ENCODE measurements at places on chromosomes 7 and 10.
A peak's percentile ranks its signal among the peaks of the same experiment; 100 is the strongest.

GRCh38 chr10:113609704-113610108 lies 54.1 kb downstream of the NRAP start:
- no peak for DNase-seq

DNA sequence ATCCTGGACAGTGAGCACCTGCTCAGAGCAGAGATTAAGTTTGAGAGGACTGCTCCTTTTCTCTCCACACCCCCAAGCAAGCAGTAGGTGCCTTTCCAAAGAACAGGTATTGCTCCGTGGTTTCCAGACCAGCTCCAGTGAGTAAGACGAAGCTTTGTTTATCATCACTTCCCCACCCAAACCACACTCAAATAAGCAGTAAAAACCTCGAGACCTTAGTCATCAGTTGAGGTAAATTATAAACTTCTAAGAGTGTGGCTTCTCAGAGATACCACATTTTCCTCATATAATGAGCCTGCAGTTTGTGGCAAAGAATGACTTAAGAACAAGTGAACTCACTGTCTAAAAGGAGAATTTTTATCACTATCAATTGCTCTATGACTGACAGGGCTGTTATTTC lies 50.0 kb upstream of the GRB10 start:
- DNase-seq: no peak

DNA sequence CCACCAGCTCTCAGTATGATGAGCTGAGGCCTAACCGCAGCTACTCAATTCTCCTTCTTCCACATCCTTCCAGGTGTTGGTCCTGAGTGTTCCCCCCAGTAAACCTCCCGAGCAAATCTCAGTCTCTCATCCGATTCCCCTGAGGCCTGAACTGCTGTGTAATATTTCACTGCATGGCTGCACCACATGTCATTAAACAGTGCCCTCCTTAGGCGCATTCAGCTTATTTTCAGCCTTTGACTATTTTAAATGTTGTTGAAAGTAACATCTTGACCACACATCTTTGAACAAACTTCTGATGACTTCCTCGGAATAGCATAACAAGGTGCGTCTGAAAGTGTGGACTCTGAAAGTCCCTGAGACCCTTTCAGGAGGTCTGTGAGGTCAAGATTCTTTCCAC lies 62.8 kb upstream of the NPS start:
- DNase-seq: no peak

DNA sequence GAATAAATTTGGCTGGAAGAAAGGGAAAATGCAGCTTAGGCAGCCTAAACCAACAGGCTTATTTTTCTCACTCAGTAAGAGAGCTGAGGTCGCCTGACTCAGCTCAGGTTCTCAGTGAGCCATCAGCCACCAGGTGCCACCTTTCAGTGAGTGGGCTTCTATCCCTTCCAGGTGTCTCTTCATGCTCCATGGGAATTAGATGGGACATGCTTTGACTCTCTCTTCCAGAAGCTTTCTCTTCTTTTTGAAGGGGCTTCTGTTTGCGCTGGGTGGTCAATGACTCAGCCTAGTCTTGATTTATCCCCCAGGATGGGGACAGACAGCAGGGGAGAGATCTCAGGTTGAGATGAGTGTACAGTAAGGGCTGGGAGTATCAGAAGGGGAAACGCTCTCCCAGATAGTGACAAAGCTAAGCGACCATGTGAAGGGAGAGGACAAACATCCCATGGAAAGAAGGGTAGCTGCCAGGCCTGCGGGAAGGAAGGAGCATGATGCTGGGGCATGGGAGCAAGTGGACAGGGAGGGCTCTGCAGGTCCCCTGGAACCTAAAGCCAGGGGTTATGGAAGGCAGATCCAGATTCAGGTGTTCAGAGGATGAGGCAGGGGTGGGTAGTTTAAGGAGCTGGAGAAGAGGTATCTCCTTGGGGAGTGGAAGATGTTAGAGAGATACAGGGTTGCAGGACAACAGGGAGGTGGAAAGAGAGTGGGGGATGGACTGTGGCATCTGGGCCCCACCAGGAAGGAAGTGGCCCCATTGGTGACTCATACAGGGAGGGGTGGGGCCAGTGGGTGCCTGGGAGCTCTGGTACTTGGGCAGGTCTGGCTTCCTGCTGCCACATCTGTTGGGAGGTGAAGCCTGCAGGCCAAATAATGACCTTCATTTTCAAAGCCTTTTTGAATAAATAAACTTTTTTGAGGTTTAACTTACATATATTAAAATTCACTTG lies 32.5 kb downstream of the OGDH start:
- peak; percentile 48 for DNase-seq

- DNase-seq: no peak
These were observed 2.6 kb upstream of the DLX6 start for GRCh38 chr7:97002555-97003261.

DNA sequence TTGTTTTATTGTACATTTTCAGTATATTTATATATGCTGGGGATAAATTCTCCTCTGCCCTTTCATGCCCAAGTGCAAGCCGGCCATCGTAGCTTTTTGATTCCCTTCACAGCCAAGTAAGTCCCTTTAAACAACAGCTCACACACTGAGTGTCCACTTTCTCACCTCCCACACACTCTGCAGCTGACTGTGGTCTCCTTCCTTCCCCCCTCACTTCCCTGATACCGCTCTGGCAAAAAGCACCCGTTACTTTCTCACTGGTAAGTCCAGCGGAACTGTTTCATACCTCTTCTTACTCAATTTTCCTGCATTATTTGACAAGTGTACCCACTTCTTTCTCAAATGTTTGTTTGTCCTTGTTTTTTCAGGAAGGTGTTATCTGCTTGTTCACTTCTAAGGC lies 35.2 kb downstream of the MGAM start:
- no peak for DNase-seq

GRCh38 chr7:125567686-125568085 lies 638.1 kb upstream of the POT1 start:
- DNase-seq: no peak

DNA sequence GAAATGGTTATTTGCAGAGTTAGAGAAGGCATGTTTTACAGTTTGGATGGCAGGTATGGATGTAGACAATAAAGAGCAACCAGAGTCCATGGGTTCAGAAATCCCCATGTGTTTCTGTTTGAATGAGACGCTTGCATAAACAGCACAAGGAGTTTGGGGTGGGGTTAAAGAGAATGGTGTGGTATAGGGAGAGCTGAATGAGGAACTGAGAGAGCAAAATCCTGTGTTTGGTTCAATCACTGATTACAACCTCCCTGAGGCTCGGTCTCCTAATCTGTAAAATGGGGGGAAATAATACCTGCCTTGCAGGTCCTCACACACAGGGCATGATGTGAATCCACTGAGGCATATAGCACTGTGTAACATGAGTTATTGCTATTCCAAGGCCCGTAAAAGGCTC lies 23.7 kb downstream of the CAV1 start:
- DNase-seq: no peak

DNA sequence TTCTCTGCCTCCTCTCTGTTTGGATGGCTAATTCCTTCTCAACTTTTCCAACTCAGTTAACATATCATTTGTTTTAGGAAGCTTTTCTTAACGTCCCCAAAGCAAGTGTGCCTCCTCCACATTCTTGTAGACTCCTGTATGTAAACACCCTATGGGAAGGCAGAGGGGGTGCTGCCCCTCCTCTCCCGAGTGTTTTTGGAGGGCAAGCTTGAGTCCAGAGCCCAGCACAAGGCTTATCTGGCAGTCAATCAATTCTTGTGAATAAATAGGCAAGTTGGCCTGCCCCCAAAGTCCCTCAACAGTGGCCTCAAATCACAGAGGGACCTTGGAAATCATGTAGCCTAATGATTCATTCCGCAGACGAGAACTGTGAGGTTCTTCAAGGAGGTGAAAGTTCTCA lies 305.6 kb downstream of the RPS24 start:
- no peak for DNase-seq

DNA sequence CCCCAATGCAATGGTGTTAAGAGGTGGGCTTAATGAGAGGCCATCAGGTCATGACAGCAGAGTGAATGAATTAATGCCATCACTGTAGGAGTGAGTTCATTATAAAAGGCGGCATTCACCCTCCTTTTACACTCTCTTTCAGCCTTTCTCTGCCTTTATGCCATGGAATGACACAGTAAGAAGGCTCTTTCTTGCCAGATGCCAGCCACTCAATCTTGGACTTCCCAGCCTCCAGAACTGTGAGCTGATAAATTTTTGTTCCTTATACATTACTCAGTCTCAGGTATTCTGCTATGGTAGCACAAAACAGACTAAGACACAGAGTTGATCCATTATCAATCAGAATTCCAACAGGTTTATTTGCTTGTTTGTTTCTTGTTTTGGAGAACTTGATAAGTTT lies 3.2 kb downstream of the TCAF1 start:
- no peak for DNase-seq

DNA sequence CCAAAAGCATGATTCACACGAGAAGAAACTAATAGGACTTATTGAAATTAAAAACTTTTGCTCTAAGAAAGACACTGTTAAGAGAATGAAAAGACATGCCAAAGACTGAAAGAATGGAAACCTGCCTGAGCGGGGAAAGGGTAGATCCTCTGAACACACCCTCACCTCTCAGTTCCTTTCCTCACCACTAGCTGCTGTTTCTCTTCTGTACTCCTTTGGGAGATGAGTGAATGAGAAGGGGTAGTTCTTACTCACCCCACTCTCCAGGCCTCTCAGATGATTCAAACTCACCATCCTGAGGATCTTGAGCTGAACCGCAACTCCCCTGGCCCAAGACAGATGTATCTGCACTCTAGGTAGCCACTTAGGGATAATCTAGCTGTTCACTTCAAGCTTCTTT lies 41.9 kb downstream of the IQUB start:
- DNase-seq: peak; percentile 4

GRCh38 chr10:391847-392704 lies 256.8 kb downstream of the ZMYND11 start:
- no peak for DNase-seq

- DNase-seq: no peak
These were observed 478.1 kb downstream of the AUTS2 start for GRCh38 chr7:70076325-70076724.

DNA sequence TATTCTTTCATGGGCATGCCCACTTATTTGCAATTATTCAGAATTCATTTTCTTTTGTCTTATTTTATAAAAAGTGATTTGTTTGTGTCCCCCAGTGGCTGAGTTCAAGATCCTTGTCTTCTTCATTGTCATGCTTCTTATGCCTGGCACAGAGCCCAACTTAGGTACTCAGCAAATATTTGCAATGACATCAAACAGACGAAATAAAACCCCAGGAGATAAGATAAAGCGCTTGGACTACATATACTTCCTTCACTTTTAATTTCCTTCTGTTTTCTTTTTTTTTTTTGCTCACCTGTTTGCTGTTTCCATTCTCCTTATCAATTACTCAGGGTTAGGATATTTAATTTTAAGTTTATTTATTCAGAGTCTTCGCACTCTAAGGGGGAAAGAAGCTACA lies 225.0 kb downstream of the SDHAF3 start:
- peak; percentile 22 for DNase-seq

- no peak for DNase-seq
These were observed 48.8 kb downstream of the SH3PXD2A start for GRCh38 chr10:103806395-103807187.

DNA sequence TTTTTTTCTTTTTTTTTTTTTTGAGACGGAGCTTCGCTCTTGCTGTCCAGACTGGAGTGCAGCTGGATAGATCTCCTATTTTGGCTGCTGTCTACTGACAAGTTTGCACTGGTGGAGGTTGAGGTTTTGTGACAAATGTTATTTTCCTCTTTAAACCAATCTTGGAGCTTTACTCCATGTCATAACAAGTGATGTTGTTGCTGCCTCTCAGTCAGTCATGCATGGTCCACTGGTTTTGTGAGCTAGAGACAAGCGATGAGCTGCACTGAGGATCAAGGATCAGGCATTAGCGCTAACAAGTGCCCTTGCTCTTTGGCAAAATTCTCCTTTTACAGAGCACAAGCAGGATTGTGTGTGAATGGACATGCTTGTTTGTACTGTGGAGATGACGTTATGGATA lies 805 bp upstream of the WDFY4 start:
- no peak for DNase-seq

DNA sequence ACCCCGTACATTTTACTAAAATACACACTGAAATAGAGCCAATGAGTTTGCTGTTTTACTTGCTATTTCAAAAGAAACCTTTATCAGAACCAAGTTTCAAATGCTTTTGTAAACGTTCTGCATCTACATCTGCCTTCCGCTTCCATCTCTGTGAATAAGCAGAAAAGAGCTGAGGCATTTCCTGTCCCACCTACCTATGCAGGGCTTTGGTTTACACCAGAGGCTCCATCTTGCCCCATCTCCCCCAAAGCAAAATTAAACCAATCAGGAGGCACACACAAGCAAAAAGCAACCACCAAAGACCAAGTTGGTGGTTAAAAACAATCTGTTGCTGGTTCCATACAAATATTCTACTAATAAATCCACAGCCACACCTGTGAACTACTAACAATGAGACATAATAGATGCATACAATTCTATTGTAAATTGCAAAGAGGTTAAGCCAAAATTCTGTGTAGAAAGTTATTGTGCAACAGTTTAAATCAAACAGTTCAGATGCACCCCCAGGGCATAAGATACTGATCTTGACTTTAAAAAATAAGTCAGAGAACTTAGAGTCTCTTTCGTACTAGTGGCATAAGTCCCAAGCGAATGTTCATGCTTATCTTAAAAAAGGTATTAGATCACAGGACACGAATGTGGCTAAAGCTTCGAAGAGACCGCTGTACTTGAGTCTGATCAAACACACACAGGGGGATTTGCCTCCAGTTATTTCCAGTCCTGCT lies 83.9 kb downstream of the FGFR2 start:
- no peak for DNase-seq

GRCh38 chr10:93068411-93069244 lies 5.1 kb upstream of the CYP26A1 start:
- no peak for DNase-seq

- no peak for DNase-seq
These were observed 177.9 kb downstream of the PDE1C start for GRCh38 chr7:31892099-31892829.

DNA sequence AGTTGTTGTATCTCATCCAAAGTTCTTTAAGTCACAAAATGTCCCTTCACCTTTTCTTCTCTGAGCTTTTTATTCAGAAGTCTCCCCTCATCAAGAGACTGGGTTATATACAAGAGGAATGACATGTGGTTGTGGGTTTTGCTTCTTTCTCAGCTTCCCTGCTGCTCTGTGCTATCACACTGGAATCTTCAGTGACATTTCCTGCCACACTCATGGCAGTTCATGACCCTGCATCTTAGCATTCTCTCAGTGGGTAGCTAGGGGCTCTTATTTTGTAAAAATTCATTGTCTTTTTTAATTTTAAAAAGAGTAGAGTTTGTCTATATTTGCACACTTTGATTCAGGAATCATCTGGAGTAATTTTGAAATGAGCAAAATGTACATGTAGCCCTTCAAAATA lies 236.9 kb upstream of the TMEM229A start:
- no peak for DNase-seq

GRCh38 chr7:34840176-34840785 lies 182.3 kb downstream of the NPSR1 start:
- DNase-seq: no peak

DNA sequence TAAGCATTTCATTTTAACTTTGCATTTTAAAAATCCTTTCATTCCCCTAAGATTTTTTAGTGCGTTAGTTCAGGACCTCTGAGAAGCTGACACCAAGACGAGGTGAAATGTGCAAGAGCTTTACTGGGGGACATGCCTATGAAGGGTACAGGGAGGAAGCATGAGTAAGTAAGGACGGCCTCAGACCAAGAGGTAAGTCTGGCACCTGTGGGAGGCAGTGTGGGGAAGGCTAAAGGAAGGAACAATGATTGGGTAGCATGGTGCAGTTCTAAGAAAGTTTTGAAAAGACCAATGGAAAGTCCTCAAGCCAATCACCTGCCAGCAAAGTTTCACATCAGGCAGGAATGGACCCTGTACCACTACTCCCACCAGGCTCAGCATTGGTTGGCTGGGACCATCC lies 369.2 kb downstream of the GFRA1 start:
- DNase-seq: no peak

- DNase-seq: no peak
These were observed 74.2 kb downstream of the FAS start for GRCh38 chr10:89064748-89065147.

Measured in Caco-2 (cell line).